ENCODE measurements at places on chromosomes 6 and 20.

DNA sequence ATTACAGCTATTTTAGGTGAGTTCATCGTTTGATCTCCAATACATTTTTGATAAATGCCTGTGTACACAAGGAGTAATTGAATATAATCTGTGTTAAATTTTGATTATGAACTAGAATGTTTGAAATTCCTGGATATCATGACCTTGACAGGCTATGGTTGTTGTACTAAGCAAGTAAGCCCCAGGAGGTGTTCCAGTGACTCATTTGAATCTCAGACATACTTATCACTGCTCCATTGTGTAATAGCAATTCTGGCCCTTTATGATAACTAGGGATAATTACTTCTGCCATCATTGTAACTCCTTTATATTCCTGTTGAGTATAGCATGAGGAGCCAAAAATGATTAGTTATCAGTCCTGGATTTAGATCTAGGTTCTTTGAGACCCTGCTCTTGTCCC lies 1424.6 kb upstream of the ADGRB3 start:
- DNase-seq, result no peak

DNA sequence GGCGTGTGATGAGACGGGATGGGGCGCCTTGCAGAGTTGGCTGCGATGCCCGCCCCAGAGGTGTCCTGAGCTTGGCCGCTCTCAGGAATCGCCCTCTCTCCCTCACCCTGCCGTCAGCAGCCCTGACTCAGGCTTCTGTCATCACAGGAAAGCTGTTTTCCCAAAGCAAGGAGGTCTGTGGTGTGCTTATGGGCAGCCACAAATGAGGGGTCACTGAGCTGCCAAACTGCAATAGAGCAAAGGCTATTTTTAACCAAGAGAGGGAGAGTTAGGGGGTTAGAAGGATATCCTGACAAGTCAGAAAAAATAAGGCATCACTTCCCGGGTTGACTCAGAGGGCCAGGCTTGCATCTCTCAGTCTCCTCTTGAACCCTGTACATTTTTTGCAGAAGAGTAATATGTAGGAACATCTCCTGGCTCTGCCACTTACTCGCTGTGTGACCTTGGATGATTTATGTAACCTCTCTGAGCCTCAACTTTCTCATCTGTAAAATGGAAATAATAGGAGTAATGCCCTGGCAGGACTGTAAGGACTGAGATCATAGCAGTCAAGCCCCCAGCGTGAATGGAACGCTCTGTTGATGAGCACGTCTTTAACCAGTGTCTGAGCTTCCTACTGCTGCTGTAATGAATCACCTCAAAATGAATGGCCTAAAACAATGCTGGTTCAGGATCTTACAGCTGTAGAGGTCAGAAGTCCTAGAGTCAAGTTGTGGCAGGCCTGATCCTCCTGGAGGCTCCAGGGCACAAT lies 181.9 kb downstream of the NFATC2 start:
- DNase-seq, result no peak

DNA sequence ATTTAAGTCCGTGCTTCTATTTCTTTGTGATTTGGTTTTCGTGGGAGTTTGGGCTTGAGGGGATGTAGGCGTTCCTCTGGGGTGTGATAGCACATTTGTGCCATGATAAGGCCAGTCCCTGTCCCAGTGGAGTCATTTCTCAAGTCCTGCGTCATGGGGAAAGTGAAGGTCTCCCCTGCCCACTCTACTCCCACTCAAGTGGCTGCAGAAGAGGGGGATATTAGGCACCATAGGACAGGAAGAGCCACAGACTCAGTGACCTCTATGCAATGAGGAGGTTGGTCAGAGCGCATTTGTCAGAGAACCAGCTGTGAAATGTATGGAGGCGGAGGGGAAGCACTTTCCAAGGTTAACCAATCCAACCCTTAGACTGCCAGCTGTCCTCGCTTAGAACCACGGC lies 51.9 kb upstream of the EDN1 start:
- DNase-seq, result no peak

DNA sequence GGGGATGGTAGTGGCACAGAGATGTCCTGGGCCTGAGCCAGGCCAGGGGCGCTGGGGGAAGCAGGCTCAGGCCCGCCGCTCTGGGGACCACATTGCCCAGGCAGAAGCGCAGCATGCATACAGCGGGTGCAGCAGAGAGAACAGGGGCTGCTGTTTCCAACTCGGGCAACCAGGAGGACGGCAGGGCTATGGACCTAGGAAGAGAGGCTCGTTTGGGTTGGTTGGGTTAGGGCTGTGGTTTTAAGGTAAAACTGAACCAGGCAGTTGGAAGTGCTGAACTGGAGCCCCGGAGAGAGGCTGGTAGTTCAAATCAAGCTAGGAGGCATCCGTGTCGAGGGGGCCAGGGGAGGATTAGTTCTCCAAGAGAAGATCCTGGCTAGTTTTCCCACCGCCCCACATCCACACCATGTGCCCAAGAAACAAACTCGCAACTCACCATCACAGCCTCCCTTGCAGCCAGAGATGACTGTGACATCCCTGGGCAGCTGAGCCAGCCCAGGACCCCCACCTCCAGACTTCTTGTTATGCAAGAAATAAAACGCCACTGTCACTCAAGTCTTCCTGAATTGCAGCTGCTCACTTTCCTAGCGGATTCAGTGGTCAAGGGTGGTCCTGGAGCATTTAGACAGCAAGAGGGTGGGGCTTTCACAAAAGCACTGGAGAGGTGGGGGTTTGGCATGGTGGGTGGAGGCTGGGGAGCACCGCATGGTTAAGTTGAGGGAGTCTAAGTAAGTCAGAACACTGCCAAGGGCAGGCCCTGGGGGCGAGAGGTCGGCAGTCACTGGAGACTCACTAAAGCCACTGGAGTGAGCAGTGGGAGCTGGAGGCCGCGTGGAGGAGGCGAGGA lies 161.2 kb downstream of the GRM4 start:
- no peak for DNase-seq

- DNase-seq, result no peak
Observed at GRCh38 chr6:156687789-156688619, 89.2 kb upstream of the ARID1B start.
